ENCODE measurements at places on chromosomes 11 and 22.
A peak's percentile ranks its signal among the peaks of the same experiment; 100 is the strongest.

- no peak for DNase-seq
Measured at GRCh38 chr11:7619322-7619721, 54.0 kb downstream of the CYB5R2 start.

DNA sequence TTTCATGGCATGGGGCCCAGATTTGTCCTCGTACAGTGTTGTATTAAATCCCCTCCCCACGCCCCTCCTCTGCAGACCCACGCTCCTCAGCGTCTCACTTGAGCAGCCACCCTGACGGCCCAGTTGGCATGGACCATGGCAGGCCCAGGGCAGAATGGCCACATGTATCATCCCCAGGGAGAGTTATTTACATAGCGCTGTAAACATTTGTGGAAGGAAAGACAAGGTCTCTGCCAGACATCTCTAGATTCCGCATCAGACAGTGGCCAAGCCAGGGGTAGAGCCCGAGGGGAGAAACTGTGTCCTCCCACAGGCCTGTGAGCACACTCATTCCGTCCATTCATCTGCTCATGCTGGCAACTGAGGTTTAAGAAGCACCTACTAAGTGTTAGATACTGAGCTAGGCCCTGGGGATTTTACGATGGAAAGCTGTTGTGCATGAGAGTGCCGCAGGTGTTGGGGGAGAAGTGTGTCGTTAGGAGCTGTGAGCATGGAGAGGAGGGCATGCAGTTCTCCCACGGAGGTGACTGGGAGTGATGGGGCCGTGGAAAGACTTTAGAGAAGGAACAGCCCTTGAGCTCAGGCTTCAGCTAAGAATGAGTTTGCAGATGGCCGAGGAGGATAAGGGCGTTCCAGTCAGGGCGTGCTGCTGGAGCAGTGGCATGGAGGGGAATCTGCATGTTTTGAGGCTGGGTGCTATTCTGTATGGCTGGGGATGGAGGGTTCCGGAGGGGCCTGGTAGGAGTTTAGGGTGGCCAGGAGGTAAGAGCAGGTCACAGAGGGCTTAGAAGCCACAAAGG is 94.9 kb downstream of the GRIK4 start:
- no peak for DNase-seq

- DNase-seq: no peak
Measured at GRCh38 chr11:75553182-75553581, 8.9 kb upstream of the SERPINH1 start.

DNA sequence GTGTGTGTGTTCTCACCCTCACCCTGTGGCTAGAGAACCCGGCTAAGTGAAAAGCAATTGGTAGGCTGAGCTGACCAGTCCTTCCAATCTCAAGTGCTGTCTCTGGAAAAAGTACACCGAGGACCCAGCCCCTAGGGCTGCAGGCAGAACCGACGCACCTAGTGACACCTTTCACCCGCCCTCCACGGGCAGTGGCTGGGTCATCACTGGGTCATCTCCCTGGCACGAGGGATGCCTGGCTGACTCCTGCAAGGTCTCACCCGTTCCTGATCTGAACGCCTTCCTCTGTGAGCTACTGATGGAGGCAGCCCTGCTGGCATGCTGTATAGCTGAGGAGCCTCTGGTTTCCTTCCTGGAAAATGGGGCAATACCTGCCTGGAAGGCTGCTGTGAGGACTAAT is 311.5 kb downstream of the NTM start:
- no peak for DNase-seq

GRCh38 chr11:58513747-58514367 is 6.0 kb upstream of the OR5B21 start:
- DNase-seq: peak; percentile 74

GRCh38 chr11:118434553-118435289 is 1.6 kb upstream of the KMT2A start:
- DNase-seq: peak; percentile 34

DNA sequence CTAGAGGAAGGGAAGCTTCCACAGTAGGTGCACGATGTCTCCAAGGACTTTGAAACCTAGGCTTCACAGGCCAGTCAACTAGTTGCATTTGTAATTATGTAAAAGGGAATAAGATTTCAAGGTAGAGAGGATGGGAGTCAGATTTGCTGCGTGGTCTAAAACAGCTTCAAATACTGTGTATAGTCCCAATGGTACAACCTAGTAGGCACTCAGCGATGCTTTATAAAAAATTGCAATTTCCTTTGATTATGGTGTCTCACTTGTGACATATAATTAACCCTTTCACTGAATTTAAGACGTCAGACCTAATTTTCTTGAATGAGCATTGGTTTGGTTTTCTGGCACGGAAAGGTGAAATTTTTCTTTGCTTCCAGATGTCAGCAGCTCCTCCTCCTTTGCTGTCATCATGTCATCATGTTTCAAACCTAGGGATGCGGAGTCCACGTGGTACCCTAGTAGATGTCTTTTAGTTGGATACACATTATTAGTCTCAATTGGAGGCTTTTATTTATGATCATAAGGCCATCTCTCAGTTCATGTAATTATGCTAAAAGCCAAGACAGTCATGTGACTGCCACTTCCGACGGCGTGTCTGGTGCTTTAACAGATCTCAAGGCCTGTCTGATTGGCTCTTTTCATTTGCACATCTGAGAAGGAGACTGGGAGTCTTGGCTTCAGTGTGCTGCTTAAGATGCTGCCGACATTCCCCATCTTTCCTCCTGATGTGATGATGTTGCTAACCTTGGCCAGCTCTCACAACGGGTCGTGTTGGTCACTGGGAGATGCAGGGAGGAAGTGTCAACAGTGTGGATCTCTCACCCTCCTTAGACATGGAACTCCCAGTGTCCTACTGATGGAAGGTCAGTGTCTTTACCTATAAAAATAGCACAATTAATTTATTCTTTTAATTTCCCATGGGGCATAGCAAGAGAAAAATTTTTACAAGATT is 134.0 kb downstream of the HIPK3 start:
- DNase-seq: no peak

- DNase-seq: no peak
Measured at GRCh38 chr11:126319374-126319740, 15.5 kb downstream of the DCPS start.

DNA sequence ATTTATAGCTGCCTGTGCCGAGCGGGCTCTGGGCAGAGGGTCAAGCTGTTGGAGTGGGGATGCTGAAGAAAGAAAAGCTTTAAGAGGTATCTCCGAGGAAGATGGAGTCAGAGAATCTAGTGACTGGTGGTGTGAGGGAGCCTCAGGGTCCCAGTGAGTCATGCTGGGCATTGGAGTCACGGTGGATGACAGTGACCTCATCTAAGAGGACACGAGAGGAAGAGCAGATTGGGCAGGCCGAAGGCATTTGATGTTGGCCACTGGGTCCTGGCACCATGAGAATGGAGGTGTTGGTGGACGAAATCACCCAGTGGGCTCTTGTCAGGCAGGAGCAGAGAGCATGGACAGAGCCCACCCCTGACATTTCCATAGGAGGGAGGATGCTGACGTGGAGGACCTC is 68.4 kb downstream of the TBC1D22A start:
- DNase-seq: peak; percentile 68

DNA sequence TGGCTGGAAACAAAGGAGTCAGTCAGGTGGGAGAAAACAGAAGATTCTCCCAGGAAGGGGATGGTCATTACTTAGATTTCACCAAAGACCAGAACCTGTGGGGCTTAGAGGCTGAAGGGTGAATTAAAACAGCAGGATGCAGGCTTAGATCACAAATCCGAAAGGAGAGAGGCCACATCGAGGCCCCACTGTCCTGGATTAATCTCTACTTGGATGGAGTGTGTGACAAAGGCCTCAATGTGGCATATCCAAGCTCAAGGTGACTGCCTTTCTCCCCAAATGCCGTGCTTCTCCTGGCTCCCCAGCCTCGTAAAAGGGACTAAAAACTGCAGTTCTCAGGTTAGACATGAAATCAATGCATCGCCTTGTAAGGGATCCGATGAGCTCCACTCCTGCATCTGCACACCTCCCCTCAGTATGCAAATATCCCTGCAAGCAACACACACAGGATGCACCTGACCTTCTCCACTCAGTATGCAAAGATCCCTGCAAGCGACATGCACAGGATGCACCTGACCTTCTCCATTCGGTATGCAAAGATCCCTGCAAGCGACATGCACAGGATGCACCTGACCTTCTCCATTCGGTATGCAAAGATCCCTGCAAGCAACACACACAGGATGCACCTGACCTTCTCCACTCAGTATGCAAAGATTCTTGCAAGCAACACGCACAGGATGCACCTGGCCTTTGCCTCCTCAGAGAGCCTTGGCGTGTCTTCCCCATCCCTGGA is 447.4 kb downstream of the BRD1 start:
- no peak for DNase-seq

DNA sequence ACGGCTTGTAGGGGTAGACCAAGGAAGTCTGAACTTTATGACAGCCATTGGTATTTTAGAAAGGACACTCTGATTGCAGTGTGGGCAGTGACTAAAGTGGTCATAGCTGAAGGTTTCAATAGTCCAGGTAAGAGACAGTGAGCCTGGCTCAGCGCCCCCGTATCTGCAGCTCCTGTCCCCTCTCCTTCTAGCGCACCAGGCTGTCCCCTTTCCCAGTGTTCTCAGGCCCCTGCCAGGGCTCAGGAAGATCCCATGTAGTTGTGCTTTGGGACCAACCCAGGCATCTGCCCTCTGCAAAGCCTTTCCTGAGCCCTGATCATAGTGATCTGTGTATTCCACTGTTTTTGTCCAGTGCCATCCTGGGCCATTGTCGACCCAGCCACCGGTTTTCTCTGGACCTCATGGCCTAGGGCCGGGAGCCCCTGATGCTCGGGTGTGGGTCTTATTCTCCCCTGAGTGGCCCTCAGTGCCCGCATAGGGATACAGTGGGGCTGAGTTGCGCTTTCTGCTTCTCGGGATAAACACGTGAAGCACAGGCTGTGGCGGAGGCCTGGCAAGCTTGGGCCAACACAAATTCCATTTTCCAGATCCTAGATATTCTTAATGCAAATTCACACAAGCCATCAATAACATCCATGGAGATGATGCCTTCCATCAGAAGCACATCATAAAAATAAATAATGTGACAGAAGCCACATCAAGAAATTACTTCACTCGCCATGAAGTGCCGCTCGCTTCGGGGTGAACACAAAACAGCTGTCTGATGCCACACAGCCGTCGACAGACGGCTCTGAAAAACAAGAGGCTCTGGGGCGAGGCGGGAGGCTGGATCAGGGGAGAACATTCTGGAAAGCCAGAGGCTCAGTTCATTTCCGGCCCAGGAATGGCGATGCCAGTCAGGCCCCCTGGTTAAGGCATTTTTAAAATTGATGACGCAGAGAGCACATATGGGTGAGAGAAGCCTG is 805.0 kb downstream of the TBC1D22A start:
- no peak for DNase-seq

DNA sequence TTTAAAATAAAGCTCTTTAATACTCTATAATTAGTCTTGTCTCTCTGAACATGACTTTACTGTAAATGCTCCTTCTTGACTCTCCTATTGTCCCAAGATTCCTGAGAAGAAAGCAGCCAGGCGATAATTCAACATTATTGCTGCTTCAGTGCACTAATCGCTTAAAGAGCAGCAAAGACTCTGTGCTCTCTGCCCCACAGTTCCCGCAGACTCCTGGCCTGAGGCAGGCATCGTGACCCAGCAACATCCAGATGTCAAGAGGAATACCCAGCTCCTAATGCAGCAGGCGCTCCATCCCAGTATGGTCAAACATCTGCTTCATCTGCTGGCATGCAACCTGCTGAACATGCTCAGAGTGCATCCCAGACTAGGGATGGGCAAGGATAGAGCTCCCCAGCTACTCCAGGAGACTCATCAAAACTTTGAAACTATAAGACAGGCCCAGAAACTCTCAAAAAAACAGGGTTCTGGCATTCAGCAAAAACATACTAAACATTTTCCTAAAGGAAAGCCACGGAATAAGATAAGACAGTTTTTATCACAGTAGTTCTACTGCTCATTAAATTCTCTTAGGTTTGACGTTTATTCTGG is 270.0 kb downstream of the SOX6 start:
- no peak for DNase-seq

- DNase-seq: no peak
Measured at GRCh38 chr11:69436041-69436982, 45.2 kb upstream of the LINC01488 start.

GRCh38 chr11:9972989-9973388 is 309.1 kb downstream of the SWAP70 start:
- peak; percentile 67 for DNase-seq

GRCh38 chr22:48779661-48780596 is 1047.7 kb downstream of the BRD1 start:
- DNase-seq: no peak

GRCh38 chr11:8094656-8095055 is 13.6 kb downstream of the TUB start:
- no peak for DNase-seq
